Ovary (tissue), 10 donors: ENCODE measurements at places on chromosomes 4 and X.

DNA sequence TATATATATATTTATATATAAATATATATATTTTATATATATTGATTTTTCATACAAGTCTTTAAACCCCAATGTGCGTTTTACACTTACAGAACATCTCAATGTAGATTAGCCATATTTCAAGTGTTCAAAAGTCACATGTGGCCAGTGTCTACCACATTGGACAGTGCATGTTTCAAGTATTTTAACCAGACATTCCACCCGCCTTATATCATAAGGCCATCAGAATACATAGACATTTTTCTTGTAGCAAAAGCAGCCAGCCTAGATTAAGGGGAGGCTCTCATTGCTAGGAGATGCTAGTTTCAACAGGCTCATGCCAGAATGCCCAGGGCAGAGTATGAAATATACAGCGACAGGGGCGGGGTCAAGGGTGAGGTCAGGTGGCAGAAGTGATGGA is 202.0 kb downstream of the NR3C2 start:
- no peak for DNase-seq

DNA sequence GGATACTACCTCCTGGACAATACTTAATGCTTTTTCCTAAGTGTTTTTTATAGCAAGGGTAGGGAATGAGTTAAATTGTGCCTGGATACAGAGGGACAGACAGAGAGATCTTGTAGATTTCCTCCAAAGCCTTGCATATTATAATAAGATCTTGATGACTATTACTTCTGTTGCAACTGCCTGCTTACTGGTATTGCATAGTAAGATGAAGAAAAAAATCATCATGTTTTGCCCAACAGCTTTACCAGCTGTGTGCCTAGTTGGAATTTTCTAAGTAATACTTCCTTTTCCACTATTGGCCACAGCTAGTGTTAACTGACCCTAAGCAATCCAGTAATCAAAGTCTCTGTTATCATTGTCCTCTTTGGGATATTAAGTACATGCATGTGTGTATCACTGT is 139.0 kb downstream of the DCK start:
- no peak for DNase-seq

DNA sequence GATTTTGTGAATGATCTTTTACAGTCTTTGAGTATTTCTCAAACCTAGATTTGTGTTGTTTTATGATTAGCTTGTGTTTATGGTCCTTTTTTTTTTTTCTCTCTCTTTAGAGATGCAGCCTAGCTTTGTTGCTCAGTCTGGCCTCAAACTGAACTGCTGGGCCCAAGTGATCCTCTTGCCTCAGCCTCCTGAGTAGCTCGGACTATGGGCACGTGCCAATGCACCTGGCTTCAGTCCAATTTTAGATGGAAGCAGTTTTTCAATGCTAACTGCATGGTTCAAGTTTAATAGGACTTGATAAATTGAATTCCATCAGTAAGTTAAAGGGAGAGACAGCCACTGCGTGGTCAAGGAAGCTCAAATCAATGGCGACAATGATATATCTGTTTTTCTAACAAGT is 3.8 kb upstream of the FGG start:
- no peak for DNase-seq

DNA sequence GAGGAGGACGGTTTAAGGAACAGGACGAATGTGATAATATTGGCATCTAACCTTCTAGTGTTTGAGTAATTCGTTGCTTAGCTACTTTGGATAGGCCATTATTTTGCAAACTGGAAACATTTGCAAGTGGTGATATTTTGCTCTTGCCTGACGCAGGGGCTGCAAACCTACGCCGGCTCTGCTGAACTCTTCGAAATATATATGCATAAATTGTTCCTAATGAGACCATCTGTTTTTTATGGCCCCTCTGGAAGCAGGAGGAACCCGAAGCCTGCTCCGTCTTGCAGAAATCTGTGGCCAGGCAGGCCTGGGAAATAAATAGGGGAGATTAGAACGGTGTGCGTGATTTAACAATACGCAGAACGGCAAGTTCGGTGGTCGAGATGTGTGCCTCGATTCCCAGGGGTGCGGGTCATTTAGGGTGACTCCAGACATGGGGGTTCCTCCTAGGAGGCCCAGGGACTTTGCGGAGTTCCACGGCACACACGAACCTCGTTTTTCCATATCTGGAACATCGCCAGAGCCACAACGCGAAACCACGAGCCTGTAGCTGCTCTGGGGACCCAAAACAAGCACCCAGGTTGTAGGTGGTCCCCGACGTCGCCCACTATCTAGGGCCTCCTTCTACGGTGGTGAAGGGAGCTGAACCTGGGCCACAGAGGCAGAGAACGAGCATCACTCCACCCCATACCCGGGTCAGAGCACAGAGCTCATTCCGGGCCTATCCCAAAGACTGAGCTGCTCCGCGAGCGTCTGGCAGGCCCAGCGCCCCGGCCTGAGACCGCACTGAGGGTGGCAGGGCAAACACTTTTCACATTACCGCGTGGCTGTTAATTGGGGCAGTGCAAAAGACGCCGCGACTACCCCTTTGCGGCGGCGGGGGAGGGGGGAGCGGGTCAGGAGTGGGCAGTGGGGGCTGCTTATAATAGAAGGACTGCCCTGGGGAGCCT is 89.7 kb downstream of the BCOR start:
- DNase-seq: no peak

DNA sequence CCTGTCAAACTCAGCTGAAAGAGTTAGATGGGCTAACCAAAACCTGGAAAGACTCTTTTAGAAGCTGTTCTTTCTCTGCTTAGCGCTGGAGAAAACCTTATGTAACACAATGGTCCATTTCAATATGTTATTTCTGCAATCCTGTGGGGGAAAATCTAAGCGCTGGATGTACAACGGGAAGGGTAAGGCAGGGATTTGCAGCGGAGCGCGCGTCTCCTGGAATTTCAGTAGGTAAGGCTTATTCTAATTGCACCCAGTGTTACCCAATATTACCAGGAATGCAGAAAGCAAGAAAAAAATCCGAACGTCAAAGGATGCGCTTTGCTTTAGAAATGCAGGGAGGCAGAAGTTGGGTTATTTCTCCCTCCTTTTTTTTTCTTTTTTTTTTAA is 2.0 kb downstream of the HS3ST1 start:
- DNase-seq: no peak

DNA sequence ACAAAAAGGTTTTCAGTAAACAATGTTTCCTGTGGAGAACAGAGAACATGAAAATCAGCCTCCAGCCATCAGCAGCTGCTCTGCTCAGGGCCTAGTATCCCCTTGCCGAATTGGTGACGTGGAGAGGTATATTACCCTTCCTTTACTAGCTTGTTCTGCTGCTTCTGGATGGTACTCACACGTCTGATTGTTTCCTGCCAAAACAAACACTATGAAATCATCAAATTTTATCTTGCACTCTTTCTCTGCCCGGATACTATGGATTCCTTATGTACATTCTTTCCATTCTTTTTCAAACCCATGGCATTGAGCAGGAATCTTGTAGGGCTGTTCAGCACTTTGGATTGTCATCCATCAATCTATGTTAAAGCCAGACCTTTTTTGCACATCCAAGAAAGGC is 18.8 kb upstream of the METAP1 start:
- no peak for DNase-seq

DNA sequence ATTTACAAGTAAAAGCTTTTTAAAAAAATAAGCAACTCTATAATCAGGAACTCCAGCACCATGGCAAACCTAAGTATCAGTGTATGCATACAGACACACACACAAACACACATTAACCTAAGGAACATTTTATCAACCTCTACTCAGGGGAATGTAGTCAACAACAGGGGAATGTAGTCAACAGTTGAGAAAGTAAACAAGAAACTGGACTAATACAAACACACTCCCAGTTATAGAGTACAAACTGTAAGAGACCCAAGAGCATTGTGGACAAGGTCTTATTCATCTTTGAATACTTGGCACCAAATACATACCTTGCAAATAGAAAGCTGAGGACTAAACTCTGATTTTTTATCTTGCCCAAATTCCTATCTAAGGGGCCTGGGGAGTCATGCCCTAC is 36.2 kb downstream of the PAPSS1 start:
- DNase-seq: no peak
